ENCODE measurements at places on chromosomes 2 and 18. TPM values are rescaled to one million over a fixed set of nuclear protein-coding genes. Genes with fewer than 3 reads are reported as not detected.

HOXD9 gene
- polyA plus RNA-seq: not detected

INPP5D gene
- 0.09 TPM for polyA plus RNA-seq

NYAP2 gene
- not detected for polyA plus RNA-seq

TRIM54 gene
- polyA plus RNA-seq: 0.15 TPM

AQP12B gene
- not detected for polyA plus RNA-seq

All from IMR-90 (cell line).